Suppressor macrophage treated with lipopolysaccharide for 4 hours (primary cell): ENCODE measurements at places on chromosomes 16 and 17.

DNA sequence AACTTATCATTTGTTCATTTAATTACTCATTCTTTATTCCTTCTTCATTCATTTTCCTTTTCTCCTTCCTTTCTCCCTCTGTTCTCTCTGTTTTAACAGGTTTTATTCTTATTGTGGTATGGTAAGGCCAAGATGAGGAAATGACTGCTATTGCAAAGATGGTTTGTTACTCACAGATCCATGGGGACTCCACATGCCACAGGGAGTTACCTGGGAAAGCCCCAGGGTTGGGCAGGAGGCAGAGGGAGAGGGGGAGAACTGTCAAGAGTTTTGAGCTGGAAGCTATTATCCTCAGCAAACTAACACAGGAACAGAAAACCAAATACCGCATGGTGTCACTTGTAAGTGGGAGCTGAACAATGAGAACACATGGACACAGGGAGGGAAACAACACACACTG is 453.3 kb downstream of the WWOX start:
- DNase-seq, result peak; percentile 79

GRCh38 chr16:28187595-28188004 is 24.2 kb downstream of the XPO6 start:
- DNase-seq, result peak; percentile 83

DNA sequence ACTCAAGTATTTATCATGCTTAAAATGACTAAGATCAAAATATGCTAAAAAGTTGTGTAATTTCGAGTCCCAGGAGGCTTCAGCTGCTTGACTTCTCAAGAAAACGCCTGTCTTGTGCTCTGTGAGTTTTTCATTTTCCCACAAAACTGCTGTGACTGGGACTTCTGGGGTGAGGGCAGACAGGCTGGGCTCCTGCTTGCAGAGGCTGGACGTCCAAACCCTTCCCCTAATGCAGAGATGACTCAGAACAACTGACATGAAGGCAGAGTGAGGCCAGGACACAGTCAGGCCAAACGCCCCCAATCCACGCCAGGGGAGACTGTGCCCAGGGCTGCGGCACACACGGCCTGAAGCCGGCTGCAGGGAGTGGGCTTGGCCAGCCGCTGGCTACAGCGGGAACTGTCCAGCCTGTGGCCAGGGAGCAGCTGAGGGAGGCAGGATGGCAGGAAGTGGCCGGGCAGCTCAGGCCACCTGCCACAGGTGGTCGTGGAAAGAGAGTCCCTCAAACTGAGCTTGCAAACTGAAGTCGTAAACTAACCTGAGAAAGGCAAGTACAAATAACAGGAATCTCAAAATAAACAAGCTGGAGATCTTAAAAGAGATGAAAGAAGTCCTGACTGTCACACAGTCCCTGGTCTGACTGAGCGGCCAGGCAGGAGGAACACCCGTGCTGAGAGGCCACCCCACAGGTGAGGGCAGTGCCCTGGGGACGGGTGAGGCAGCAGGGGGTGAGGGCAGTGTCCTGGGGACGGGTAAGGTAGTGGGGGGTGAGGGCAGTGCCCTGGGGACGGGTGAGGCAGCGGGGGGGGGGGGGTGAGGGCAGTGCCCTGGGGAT is 21.3 kb upstream of the HEXD start:
- peak; percentile 45 for DNase-seq

- DNase-seq, result no peak
These were observed 54.5 kb upstream of the ADORA2B start for GRCh38 chr17:15890279-15890892.

GRCh38 chr17:31339906-31340661 is 18.7 kb upstream of the EVI2A start:
- no peak for DNase-seq

- no peak for DNase-seq
These were observed 36.5 kb downstream of the FANCA start for GRCh38 chr16:89779909-89780305.

- no peak for DNase-seq
These were observed 15.0 kb downstream of the SERPINF1 start for GRCh38 chr17:1776857-1777256.

- DNase-seq, result no peak
These were observed 64.9 kb downstream of the SPACA3 start for GRCh38 chr17:33056399-33057146.

- no peak for DNase-seq
These were observed 214.2 kb downstream of the MAF start for GRCh38 chr16:79386299-79386698.

GRCh38 chr17:56985371-56986162 is 7.6 kb downstream of the SCPEP1 start:
- peak; percentile 45 for DNase-seq

DNA sequence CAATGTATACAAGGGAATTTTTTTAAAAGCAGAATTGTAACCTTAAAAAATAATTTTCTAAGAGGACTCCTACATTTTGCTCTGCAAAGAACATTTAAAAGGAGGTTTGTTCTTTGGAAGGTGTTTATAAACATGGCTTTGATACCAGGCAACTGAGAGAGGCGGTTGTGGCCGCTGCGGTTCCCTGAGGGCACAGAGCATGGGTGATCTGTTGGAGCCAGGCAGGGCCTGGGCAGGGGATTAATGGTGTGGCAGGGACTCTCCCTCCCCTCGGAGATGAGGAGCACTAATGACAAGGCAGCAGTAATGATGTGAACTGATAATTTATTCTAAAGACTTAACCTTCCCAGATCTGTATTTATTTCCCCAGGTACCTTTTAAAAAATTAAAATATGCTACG is 65.4 kb downstream of the WWP2 start:
- DNase-seq, result no peak

DNA sequence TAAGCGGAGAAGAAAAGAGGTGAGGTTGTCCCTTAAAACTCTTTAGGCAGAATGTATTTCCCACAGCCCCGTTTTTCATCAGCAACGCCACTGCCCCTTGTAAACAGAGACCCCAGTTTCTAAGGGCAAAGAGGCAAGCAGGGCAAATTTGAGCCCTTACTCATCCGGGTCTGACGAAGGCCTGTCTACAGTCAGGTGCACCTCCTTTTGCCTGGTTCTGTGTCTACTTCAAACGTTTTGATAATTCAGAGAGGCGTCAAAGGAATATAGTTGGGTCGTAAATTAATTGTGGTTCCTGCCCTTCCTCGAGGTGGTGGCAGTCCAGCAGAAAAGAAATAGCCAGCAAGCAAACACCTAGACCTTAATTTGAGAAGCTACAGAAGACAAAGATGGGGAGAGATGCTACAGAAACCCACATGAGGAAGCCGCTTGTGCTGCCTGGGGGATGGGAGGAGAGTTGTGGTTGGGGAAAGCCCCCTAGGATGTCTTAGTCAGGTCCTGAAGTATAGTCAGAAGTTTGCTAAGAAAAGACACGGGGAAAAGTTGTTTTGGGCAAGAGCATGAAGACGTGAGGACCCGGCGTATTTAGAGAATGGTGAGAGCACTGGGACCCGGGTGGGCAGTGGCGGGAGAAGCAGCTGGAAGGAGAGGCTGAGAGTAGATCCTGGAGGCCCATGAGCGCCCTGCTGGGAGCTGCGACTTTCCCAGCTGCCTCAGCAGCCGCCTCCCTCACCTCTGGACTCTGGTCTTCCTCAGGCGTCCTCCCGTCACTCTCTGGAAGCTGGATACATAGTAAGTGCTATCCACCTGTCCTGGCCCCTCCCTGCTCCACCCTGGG is 2.4 kb downstream of the FBRS start:
- DNase-seq, result peak; percentile 88

DNA sequence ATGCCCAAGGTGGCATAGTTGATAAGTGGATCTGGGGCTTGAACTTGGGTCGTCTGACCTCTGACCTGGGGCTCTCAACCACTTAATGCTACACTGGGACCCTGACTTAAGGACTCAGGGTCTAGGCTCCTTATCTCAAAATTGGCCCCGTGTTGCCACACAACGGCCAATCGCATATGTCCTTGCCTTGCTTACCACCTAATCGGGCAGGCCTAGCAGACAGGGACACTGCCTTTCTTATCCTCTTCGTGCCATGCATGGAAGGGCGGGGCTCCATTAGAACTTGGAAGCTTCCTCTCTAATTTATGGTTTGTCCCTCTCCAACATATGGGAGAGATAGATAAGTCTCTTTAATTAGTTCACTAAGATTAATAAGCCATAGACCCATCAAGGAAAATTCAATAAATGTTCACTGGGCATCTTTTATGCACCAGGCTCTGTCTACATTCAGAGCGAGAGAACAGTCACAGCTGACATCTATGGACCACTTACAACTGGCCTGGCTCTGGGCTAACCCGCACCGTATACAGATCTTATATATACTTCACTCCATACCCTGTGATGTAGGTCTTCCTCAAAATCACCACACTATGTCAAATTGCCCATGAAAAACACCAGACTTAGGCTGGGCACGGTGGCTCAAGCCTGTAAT is 35.1 kb downstream of the CDH1 start:
- no peak for DNase-seq
